CD8-positive, alpha-beta memory T cell (primary cell): ENCODE measurements at places on chromosomes 16 and 17.

DNA sequence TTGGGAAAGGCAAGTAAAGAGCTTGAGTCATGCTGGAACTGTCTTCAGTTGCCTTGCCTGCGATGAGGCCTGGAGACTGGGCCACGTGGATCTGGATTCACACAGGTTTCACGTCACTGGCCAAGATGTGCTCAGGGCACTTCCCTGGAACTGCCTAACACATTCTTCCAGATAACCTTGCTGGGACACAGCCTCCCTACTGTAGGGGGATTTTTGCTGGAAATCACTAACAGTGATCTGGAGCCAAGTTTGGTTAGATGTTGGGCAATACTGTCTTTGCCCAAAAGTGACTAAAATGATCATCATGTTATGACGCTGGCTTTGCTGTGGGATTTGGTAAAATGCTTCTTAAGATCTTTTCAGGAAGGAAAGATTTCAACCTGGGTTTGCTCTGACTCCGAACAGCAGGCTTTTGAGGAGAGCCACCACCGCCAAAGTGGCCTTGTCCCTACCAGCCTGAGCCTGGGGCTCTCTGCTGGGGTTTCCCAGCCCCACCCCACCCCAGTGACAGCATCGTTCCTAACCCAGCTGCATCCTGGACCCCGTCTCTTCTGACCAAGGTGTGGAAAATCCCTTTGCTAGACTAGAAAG is 14.7 kb downstream of the C1QTNF1 start:
- DNase-seq = no peak

DNA sequence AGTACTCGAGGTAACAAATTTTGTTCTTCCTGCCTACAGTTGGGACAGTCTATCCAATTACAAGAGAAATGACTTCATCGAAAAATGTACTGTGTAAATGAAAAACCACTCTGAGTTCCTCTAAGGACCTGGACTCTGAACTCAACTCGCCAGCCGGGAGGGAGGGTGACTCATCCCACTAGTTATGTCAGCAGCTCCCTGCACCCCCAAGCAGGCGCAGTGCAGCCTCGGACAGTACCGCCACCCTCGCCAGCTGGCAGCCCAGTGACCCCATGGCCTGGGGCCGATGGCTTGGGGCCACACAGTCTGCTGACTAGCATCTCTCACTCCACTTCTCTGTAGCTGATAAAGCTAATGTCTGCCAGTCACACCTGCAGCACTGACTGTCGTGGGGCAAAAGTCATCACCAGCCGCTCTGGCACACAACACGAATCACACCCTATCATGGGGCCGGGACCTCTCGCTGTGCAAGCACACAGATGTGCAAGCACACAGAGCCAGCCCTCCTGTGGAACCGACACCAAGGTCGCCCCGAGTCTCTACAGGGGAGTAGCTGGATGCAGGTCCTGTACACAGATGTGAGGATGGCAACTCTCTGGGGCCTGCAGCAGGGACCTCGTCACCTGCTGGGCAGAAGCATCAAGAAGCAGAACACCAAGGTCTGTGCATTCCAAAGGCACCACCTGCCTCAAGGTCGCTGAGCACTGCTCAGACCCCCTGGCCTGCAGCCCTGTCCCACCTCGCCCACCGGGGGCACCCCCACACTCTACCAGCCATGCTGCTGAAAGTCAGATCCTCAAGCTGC is 5.7 kb downstream of the CSNK1D start:
- peak; percentile 22 for DNase-seq

GRCh38 chr16:56451753-56452689 is 667 bp downstream of the OGFOD1 start:
- DNase-seq = no peak

- peak; percentile 56 for DNase-seq
Measured at GRCh38 chr16:4624827-4625559, 367 bp downstream of the MGRN1 start.

GRCh38 chr17:5237541-5238016 is 2.9 kb upstream of the SCIMP start:
- DNase-seq = peak; percentile 34

GRCh38 chr16:86051368-86052114 is 152.6 kb downstream of the IRF8 start:
- DNase-seq = no peak

- DNase-seq = no peak
Measured at GRCh38 chr17:55037828-55038227, 69.3 kb downstream of the STXBP4 start.

- DNase-seq = no peak
Measured at GRCh38 chr17:622356-622755, 92.3 kb downstream of the VPS53 start.

DNA sequence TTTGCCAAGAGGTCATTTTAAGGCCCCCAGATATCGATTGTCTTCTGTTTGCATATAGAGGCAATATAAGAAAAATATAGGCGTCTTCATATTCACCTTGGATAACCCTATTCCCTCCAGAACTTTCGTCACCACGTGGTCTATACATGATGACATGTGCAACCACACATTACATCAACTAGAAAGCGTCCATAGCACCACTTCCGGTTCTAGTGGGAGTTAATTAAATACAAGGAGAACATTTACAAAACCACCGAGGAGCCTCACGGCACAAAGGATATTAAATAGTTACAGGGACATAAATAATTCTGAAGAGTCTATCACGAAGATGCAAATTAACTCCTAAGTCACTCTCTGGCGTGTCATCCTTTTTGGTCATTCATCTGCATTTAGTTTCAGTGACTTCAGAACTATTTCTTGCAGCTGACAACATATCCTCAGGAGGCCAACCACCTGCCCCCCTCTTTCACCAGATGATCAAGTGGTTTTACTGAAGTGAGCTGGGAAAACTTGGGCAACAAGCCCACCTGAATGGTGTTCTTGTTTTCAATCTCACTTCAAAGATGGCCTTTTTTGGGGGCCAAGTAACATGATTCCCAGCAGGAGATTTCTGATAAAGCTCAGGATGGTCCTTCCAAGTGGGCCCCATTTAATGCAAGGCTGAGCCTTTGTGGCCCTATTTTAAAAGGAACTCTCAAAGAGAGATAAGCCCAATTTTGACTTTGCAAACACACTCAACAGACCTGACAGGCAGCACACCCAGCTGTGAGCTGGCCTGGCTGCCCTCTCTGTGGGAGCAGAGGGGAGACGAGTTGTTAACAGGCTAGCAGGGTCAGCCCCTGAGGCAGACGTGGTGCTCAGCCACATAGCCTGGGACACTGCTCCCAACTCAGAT is 15.3 kb downstream of the CMTM3 start:
- DNase-seq = no peak

GRCh38 chr16:81651758-81652718 is 127.1 kb upstream of the PLCG2 start:
- DNase-seq = no peak

DNA sequence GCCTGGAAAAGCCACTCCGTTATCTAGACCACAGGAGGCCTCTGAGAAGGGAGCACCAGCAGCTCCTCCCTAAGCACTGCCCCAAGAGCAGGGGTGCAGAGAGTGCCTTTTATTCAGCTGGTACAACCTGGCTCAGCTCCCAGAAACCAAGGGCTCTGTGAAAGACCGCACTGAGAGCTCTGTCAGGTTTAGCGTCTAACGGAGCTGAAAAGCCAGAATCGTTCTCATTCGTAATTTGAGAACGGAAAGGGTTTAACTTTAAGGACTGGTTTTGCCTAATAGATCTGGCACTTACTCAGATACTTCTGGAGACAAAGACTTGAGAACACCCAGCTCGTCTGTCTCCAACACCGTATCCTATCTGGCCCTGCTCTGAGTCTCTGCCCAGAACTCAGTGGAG is 13.5 kb downstream of the MPG start:
- DNase-seq = no peak

GRCh38 chr16:73140929-73141328 is 93.0 kb upstream of the ZFHX3 start:
- no peak for DNase-seq

GRCh38 chr17:35164716-35165115 is 17.1 kb downstream of the UNC45B start:
- no peak for DNase-seq

- peak; percentile 31 for DNase-seq
Measured at GRCh38 chr16:69762814-69763598, 874 bp downstream of the WWP2 start.

DNA sequence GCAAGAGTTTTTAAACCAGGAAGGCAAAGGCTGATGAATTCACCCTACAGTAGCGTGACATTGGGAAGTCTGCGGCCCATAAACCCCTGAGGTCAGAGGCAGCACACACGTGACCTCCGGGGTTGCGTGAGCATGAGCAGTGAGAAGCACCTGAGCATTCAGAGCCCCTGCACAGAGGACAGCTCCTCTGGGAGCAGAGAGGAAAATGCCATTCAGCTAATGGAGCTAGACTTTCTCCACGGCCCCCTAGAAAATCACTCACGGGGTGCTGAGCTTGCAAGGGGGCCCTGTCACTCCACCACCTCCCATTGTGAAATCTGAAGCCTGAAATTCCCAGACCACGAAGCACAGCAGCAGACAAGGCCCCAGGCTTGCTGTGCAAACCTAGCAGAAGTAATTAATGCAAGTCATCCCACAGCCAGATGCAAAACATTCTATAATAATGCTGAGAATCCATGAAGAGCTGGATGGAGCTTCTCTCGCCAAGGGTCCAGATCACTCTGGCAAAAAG is 114.9 kb upstream of the RCVRN start:
- DNase-seq = no peak

- no peak for DNase-seq
Measured at GRCh38 chr16:84270071-84270470, 24.6 kb upstream of the WFDC1 start.
